ENCODE measurements at places on chromosomes 3 and 15.

DNA sequence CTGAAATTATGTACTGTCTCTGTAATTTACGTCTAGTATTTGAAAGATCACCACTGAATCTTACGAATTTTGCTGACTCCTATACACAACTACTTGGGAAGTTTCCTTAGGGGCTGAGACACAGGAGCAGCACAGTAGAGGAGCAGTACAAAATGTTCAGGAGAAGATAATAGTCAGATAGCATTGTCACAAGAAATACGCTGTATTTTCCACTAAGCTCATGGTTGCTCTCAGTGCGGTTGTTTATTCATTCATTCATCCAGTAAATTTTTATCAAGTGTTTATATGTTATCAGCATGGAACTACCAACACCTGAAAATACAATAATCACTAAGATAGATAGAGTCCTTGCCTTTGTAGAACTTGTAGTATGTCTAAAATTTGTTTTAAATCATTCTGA is 34.5 kb downstream of the ALCAM start:
- no peak for DNase-seq

DNA sequence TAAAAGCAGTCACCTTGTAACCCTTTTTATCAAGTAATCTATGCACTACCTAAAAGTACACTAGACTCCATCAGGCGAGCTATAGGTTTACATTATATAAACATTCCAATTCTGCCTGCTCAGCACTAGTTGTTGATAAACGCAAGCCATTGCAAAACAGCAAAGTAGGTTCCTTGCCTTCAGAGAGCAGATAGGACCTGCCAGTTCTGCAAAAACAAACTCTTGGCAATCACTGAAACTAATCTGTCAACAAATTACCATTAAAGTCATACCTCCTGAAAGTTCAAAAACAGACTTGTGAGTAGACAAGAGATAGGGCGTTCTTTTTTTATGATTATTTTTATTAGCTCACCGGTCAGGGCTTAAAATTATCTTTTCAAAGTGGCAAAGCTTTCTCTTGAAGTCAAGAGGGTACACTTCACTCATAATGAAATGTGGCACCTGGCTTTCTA is 392.5 kb downstream of the FOXP1 start:
- DNase-seq: no peak

GRCh38 chr3:165753560-165753959 is 83.7 kb downstream of the BCHE start:
- DNase-seq: no peak

DNA sequence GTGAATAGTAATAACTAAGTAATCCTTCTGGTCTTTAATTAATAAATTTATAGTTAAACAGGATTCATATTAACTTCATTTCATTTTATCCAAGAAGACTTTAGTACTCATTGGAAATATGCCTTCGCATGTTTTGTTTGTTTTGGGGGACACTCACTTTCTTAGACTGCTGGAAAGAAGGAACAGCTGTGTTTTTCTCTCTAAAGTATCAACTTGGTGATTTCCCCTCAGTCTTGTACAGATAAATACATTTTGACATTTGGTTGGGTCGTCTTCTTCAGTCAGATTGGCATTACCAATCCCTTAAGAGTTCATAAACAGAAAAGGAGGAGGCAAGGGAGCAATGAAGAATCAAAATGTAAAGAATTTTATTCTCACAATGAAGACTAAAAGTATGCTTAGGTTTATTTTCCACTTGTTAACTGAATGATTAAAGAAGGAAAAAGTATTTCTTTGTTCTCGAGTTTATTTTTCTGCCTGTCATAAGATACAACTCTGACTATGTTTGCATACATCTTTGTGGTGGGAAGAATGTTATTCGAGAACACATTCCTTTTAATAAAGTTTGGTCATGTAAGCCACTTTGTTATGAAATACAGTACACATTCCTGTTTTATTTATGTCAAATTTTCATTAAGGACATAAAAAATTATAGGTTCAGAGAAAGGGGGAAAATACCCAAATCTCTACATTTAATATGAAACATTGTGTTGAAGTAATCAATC is 140.2 kb downstream of the GMNC start:
- no peak for DNase-seq

- no peak for DNase-seq
Observed at GRCh38 chr3:185402561-185402960, 39.6 kb downstream of the MAP3K13 start.

DNA sequence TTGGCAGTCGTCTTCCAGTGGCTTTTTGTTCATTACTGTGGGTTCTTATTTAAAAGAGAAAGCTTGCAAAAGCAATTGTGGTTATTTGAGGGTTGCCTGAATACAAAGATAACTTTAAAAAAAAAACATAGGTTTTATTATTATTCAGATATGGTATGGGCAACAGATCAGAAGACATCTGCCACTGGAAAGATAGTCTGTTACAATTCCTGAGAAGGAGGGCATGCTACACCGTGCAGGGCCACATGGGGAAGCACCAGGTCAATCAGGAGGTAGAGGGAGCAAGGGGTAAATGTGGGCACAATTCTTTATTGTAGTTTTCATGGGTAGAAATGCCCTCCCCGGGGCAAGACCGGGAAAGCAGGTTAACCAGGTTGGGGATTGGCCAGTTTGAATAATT is 46.5 kb downstream of the BBS4 start:
- no peak for DNase-seq

DNA sequence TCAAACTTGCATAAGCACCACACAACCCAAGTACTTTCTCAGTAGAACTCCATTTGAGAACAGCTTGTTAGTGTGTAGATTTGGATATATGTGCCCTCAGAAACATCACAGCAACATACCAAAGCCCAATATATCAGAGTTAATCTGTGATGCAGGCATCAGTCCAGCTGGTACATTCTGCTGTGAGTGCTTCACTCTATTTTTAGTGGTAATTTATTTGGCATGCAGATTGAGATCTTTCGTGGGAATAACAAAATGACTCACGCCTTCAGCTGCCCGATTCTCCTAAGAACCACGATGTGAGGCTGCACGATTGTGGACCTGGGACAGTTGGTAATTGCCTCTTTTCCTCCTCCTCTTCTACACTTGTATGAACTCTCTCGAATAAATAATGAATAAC is 730.7 kb downstream of the SQOR start:
- no peak for DNase-seq

DNA sequence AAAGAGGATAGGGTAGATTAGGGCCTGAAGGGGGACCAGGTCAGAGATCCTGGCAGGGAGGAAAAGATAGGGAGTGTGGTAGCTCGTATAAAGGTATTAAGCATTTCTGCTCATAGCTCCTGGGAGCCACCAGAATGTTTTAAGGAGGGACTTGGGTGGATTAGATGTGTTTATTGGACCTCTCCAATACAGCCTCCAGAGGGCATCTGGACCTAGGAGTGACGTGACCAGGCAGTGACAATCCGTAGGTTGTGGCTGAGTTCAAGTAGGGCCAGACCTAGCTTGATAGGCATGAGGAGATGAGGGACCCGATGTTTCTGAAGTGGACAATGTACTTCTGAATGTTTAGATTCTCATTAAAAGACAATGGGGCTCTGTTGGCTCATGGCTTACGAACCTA is 435.2 kb downstream of the MCTP2 start:
- no peak for DNase-seq

GRCh38 chr3:197737749-197738462 is 1.2 kb upstream of the RUBCN start:
- no peak for DNase-seq

DNA sequence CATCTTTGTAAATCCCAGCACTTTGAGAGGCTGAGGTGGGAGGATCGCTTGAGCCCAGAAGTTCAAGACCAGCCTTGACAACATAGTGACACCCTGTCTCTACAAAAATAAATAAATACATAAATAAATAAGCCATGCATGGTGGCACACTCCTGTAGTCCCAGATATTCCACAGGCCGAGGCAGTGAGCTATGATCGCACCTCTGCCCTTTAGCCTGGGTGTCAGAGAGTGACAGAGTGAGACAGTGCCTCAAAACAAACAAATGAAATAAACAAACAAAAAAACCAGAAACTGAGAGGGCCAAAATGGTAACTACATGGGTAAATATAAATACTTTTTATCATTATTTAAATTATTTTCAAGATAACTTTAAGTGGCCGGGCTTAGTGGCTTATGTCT is 445.4 kb downstream of the ZIC1 start:
- no peak for DNase-seq

DNA sequence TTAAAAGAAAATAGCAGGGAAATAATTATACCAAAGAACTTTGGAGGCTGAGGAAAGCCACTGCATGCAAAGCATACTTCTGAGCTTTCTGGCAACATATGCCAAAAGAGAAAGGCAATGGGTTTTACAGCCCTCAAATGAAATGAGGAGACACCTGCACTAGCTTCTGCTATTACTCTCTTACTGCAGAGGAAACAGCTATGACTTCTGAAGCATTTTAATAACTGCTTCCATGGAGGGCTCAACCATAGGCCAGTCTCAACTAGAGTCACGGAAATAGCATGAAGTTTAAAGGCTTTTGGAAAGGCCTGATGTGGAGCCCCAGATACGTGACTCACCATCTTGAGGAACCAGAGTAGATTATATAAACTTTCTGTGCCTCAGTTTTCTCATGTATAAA is 114.8 kb downstream of the OXNAD1 start:
- no peak for DNase-seq

GRCh38 chr3:25663869-25664811 is 567 bp downstream of the TOP2B start:
- peak; percentile 29 for DNase-seq

- DNase-seq: no peak
Observed at GRCh38 chr15:49810720-49811119, 189.9 kb downstream of the DTWD1 start.

DNA sequence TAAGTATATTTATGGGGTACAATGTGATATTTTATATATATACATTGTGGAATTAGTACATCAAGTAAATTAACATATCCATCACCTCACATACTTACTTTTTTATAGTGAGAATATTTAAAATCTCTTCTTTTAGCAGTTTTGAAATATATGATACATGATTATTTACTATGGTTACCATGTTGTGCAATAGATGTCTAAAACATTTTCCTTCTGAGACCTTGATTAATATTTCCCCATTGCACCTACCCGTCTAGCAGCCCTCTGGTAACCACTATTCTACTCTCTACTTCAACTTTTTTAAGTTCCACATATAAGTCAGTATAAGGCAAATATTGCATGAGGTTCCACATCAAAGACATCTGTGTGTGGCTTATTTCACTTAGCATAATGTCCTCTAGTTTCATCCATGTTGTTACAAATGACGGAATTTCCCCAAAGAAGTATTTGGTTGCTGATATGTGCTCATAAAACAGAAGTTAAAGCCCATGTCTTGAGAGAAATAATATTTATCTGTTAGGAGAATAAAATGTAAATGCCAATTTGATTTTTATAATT is 29.6 kb upstream of the NFKBIZ start:
- no peak for DNase-seq

GRCh38 chr15:78629031-78629715 is 8.4 kb upstream of the CHRNA3 start:
- DNase-seq: no peak

DNA sequence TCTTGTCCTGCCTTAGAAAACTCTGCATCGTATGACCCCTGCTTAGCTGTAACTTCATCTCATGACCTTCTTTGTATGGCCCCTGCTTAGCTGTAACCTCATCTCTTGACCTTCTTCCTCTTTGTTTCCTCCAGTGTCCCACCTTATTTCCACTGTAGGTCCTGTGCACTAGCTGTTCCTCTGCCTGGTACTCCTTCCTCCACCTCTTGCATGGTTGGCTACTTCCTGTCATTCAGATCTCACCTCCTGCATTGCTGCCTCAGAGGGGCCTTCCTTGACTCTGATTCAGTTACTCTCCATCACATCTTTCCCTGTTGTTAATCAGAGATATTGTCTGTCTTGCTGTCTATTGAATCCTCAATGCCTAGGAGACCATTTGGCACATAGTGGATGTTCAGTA is 63.2 kb downstream of the PDE8A start:
- DNase-seq: no peak

- no peak for DNase-seq
Observed at GRCh38 chr3:37701734-37702433, 159.8 kb upstream of the CTDSPL start.

DNA sequence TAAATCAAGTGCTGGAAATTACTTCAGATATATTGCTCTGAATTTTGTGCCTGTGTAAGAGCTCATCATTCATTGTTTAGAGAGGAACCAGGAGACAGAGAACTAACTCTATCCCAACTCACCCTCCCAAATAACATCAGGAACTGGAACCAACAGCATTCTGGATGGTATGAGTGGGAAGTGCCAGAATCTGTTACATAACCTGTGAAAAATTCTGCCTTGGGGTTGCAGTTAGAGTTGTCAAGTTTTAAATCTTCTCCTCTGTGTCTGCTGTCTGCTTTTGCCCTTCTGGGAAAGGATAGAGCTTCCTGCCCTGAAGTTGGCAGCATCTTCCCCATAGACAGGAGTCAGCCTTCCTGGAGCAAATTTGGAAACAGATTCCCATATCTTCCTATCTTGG is 41.2 kb downstream of the TIMP4 start:
- DNase-seq: no peak

DNA sequence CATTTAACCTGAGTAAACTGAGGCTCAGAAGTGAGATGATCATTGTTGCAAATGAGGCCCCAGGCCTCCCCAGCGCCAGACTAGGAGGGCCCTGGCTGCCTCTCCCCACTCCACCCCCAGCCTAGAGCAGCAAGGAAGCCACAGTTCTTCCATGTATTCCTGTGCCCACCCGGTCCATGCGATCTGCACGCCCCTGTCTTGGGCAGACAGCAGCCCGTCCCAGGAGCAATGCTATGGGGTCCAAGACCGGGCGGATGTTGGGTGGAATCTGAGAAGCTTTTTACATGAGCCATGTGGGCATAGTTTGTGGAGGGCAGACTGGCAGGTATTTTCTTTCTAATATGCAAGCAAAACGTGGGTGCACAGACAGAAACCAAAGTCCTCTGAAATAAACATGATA is 15.1 kb downstream of the SH2D7 start:
- DNase-seq: no peak

DNA sequence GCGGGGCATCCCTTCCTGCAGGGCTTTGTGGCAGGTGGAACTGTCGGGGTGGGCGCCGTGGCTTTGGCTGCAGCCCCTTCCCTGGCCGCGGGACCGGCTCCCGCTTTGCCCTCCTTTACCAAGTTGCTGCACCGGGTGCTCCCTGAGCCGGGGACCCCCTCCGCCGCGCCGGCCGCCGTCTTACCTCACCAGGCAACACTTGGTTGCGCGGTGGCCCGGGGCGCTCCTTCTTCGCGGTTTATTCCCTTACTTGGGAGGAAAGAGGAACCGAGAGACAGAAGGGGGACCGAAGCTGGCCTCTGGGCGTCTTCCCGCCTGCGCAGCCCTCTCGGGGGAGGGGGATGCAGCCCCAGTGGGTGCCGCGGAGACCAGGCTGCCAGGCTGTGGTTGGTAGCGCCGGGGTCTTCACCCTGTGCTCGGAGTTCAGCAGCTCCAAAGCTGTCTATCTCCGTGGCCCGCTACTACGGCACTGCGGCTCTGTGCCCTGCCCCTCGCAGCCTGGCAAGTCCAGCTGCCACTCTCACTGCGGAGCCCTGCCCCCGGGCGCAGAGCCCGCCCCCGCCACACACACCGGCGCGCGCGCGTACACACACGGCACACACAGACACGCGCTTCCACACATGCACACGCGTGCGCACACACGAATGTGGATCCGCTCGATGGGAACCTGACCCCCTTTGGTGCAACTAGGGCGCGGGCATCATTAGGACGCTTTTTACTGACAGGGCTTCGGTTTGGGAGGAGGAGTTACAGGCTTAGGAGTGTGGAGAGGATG is at the start of gene DGKG:
TSS of gene DGKG (minus strand) at position 473 of the 775 bp plus-strand sequence. CDS start 41,775 bp downstream, outside the sequence.
- no peak for DNase-seq
